Psoas muscle (tissue), 8 donors: ENCODE measurements at places on chromosomes 1 and 21. TPM values are rescaled to one million over a fixed set of nuclear protein-coding genes. Genes with fewer than 3 reads are reported as not detected.

UBE2U gene
- not detected for total RNA-seq

IL24 gene
- not detected for total RNA-seq

ITLN2 gene
- not detected for total RNA-seq

AMY1B gene
- not detected for total RNA-seq

GRIK1 gene
- total RNA-seq, result not detected

SMIM1 gene
- 1.7 TPM for total RNA-seq

SPRR2A gene
- 0.34 TPM for total RNA-seq

SYCP1 gene
- not detected for total RNA-seq

RXFP4 gene
- total RNA-seq, result not detected

GPR25 gene
- total RNA-seq, result not detected

EPHX1 gene
- total RNA-seq, result 95.8 TPM

CHRNB2 gene
- total RNA-seq, result not detected

EEIG2 gene
- total RNA-seq, result 0.90 TPM

PRMT6 gene
- 2.8 TPM for total RNA-seq

GPR61 gene
- total RNA-seq, result 0.18 TPM

CALML6 gene
- 4.2 TPM for total RNA-seq

PTPRF gene
- 8.9 TPM for total RNA-seq

ACTL8 gene
- not detected for total RNA-seq

NBPF20 gene
- total RNA-seq, result 1.4 TPM

VTCN1 gene
- total RNA-seq, result 0.22 TPM

RGS8 gene
- total RNA-seq, result not detected

CRYAA gene
- total RNA-seq, result not detected

MAP3K21 gene
- total RNA-seq, result 0.24 TPM

GJA8 gene
- not detected for total RNA-seq

SYT2 gene
- total RNA-seq, result 0.02 TPM

TLR5 gene
- 0.80 TPM for total RNA-seq

C8B gene
- not detected for total RNA-seq

NPL gene
- 5.3 TPM for total RNA-seq

TNNT2 gene
- total RNA-seq, result 26.6 TPM

FCN3 gene
- total RNA-seq, result 12.9 TPM

CDC42BPA gene
- total RNA-seq, result 19.6 TPM

PCNX2 gene
- total RNA-seq, result 0.54 TPM

DNAJC28 gene
- total RNA-seq, result 3.2 TPM

CLDN19 gene
- total RNA-seq, result not detected

TMEM269 gene
- total RNA-seq, result 0.89 TPM

GJB5 gene
- total RNA-seq, result not detected
